ENCODE measurements at places on chromosomes 1 and 21.

DNA sequence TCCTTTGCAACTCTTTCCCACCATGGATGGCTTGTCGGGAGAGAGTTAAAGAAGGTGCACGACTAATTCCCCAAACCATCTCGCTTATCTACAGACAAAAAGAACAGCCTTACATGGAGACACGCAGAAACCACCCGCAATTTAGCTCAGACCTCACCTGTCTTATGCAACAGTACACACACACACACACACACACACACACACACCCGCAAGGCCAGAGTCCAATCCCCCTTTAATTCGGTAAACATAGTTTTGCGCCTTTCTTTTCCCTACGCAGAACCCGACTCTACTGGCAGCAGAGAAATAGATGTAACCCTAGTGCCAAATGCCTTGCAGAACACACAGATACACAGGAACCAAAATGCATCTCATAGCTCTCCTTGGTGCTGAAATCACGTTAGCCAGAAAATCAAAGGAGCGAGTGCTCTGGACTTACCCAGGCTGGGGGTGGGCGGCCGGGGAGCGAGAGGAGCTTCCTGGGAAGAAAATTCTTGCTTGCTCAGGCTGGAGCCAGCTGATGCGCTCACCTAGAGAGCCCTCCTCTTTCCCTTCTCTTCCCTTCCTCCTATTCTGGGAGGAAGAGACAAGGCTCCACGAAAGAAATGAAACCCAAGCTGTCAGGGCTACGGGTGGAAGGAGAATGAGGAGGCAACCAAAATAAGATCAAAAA lies 470 bp downstream of the TNR start:
- peak; percentile 37 for DNase-seq

DNA sequence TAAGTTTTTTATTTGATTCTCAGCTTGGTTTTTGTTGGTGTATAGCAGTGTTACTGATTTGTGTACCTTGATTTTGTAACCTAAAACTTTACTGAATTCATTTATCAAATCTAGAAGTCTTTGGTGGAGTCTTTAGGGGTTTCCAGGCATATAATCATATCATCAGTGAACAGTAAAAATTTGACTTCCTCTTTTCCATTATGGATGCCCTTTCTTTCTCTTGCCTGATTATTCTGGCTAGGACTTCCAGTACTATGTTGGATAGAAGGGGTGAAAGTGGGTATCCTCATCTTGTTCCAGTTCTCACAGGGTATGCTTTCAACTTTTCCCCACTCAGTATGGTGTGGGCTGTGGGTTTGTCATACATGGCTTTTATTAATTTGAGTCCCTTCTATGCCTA lies 23.6 kb upstream of the MAB21L3 start:
- no peak for DNase-seq

- DNase-seq: peak; percentile 35
Measured at GRCh38 chr1:229253151-229253974, 17.5 kb upstream of the RAB4A start.

GRCh38 chr1:92907949-92908684 lies 53.1 kb downstream of the DIPK1A start:
- DNase-seq: peak; percentile 25

GRCh38 chr1:221708076-221708571 lies 33.8 kb downstream of the DUSP10 start:
- DNase-seq: peak; percentile 86

- peak; percentile 2 for DNase-seq
Measured at GRCh38 chr1:248670003-248670402, 14.7 kb upstream of the OR2T27 start.

GRCh38 chr1:15282038-15282437 lies 35.0 kb downstream of the FHAD1 start:
- DNase-seq: no peak

DNA sequence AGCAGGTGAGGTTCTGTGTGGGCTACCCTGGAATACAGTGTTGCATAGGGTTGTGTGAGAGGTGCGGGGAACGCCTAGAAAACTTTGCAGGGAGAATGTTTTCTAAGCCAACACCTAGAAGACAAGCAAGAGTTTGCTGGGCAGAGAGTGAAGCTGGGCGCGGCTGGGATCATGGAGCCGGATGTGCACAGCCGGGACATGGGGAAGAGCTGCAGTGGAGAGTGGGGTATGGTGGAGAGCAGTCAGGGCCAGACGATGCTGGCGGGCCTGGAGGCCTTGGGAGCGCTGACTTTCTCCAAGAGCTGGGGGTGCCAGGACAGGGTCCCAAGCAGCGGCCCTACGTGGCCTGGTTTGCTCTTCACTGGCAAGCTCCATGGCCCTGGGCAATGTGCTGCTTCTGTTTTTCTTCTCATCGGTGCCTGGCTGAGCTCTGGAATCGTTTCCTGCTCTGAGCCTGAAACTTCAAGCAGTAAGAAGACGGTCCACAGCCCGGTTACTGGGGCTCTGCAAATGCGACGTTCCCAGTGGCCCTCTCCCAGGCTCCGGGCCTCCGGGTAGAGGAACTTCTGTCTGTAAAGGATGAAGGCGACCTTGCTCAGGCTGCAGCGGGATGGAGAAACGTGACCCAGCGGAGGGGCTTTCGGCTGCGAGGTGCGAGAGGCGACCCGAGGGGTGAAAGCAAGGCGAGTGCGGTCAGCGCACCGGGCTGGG lies 51.9 kb upstream of the CD34 start:
- peak; percentile 37 for DNase-seq

- DNase-seq: no peak
Measured at GRCh38 chr1:118335331-118335732, 150.3 kb upstream of the SPAG17 start.

GRCh38 chr1:6205849-6206519 lies at the start of gene RNF207:
Gene RNF207, plus strand, starts transcription at chr1:6206119. Its CDS starts 417 bp downstream, at chr1:6206536.
- peak; percentile 77 for DNase-seq

DNA sequence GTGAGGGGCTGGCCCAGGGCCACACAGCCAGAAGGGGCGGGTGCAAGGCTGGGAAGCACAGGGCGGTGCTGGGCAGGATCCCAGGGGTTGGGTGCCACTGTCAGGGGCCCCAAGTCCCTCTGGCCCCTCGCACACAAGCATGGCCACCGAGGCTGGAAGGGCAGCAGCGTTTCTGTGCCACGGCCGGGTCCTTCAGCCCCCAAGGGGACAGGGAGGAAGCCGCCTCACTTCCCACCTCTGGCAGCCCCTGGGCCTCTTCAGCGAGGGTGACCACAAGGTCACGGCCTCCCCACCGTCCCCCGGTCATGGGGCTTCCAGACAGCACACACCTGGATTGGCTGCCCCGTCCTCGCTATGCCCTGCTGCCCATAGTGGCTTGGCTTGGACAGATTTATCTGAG lies 77.1 kb upstream of the TTC34 start:
- no peak for DNase-seq

DNA sequence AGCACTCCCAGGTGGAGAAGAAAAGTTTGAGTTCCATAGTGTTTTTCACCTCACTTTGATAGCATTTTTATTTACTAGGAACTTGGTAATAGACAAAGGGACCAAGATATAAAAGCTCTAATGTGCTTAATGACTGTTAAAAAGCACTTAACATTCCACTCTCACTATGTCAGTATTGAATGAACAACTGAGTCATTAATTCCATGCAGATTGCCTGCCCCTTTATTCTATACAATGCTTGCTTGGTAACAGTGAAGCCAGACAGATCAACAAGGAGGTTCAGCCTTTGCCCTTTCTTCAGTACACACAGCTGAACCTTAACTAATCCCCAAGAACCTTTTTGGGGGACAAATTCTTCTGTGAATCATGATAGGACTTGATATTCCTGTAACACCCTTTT lies 425.5 kb downstream of the NUF2 start:
- peak; percentile 12 for DNase-seq

DNA sequence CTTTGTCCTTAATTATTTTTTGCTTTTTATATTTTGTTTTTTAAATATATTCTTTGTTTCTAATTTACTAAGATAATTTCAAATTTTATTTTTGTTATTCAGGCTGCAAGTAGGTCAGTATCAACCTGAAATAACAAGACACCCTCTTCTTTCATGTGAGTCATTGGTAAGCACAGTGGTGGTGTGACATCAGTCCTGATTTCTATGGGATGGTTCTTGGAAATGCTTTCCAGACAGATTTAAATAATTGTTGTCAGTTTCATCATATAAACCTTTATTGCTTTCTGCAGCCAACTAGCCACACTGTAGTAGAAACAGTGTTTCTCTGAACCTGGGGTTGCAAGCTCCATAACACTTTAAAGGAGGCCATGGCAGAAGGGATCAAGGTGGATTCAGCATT lies 157.5 kb upstream of the C21orf91 start:
- no peak for DNase-seq

GRCh38 chr1:188590641-188591040 lies 1761.9 kb downstream of the PLA2G4A start:
- DNase-seq: no peak

Measured in iris pigment epithelial cell (primary cell).